ENCODE measurements at places on chromosomes 5 and 9. TPM values are rescaled to one million over a fixed set of nuclear protein-coding genes. Genes with fewer than 3 reads are reported as not detected.
A peak's percentile ranks its signal among the peaks of the same experiment; 100 is the strongest.

GRCh38 chr9:86902991-86903733 lies 44.1 kb downstream of the GAS1 start:
- DNase-seq, result no peak

DNA sequence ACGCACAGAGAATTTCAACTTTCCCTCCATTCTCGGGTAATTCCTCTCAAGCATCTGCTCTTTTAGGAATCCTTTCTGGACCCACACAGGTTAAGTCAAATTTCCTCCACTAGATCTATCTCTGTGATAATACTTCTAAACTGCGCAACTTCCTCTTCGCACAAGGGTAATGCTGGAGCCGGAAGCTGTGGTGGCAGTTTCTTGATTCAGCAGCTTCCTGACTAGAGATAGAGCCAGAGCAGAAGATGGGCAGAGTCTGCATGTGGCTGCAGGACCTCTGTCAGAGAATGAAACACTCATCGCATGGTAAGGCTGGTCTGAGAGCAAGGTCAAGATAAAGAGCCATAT lies 11.1 kb upstream of the CDC42SE2 start:
- DNase-seq, result peak; percentile 78

DNA sequence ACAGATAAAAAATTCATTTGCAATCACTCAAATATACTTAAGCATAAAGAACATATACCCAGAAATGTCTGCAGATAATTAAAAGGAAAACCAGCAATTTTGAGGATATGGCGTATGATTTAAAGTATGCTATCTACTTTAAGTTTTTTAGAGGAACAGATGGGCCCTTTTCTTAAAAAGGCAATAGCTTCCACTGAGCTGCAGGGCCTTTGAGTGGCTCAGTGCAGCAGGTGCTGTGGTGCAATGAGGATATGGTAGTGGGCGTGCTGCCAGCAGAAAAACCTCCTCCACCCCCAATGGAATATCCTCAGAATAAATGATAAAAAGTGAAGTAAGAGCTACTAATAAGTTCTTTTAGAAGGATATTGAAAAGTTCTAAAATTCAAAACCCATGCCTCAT lies 814.5 kb downstream of the MTRR start:
- no peak for DNase-seq

DNA sequence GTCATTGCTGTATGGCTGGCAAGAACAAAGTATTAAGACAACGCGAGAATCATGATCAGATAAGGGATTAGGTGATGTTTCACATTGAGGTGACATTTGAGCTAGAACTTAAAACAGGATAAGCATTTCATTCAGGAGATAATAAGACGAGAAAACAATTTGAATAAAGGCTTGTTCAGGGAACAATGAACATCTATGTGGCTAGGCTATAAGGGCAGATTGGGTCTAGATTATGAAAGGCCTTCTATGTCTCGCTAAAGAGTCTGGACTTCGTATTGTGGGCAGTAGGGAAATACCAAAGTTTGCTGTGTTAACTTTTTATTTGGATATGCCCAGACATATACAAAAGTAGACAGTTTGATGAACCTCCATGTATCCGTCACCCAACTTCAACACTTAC lies 6.9 kb downstream of the MRPL22 start:
- DNase-seq, result no peak

GRCh38 chr5:72256536-72256935 lies 63.5 kb downstream of the MRPS27 start:
- no peak for DNase-seq

DNA sequence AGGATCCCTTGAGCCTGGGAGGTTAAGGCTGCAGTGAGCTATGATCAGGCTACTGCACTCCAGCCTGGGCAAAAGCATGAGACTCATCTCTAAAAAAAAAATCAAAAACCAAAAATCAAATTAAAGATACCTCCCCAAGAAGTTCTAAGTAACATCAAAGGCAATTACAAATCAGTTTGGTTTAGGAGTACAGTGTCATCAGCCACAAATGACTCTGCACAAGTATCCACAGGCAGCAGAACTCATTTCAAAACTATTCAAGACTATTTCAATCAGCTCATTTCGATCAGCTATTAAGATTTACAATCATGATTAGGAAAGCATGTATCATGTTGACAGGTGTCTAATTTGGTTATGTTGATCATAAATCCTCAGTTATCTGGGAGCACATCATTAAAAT lies 19.1 kb downstream of the TRMO start:
- no peak for DNase-seq

The FUBP3 gene
- 54.6 TPM for total RNA-seq

The SAXO1 gene
- not detected for total RNA-seq

The REEP5 gene
- total RNA-seq, result 77.5 TPM
